Stimulated activated CD8-positive, alpha-beta memory T cell treated with anti-CD3 and anti-CD28 coated beads, Interleukin-4, amount 100 ng/mL, for 1 hour (primary cell): ENCODE measurements at places on chromosomes 4 and X.

GRCh38 chrX:87265518-87265917, 252.1 kb upstream of the KLHL4 start:
- no peak for DNase-seq

- DNase-seq, result no peak
Observed at GRCh38 chr4:159767406-159767805, 664.5 kb downstream of the RAPGEF2 start.

DNA sequence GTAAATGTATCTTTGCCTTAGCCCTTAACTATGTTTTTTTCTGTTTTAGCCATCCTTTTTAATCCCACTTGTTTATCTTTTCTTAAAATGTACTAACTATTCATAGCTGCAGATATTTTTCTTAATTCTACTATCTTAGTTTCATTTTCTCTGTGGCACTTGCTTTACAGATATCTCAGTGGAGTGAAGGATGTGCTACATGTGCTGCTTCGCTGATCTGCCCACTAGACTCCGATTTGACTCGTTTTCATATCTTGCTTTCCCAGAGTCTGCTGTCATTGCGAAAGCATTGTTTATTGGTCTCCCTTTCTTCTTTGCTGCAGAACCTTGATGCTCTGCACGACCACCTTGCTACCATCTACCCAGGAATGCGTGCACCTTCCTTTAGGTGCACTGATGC, 30.6 kb downstream of the GUCY1B1 start:
- no peak for DNase-seq

GRCh38 chr4:126113058-126113457, 798.3 kb downstream of the FAT4 start:
- DNase-seq, result no peak

- DNase-seq, result peak; percentile 9
Observed at GRCh38 chrX:15816886-15817285, 26.6 kb downstream of the ZRSR2 start.

GRCh38 chrX:264634-265455, 16.3 kb upstream of the PLCXD1 start:
- no peak for DNase-seq

- DNase-seq, result no peak
Observed at GRCh38 chrX:82237328-82237727, 1035.4 kb downstream of the SH3BGRL start.

GRCh38 chrX:23003116-23003515, 3.4 kb downstream of the DDX53 start:
- no peak for DNase-seq

- no peak for DNase-seq
Observed at GRCh38 chrX:12967711-12968465, 7.0 kb upstream of the TMSB4X start.

- no peak for DNase-seq
Observed at GRCh38 chrX:53288189-53288588, 6.8 kb upstream of the IQSEC2 start.

DNA sequence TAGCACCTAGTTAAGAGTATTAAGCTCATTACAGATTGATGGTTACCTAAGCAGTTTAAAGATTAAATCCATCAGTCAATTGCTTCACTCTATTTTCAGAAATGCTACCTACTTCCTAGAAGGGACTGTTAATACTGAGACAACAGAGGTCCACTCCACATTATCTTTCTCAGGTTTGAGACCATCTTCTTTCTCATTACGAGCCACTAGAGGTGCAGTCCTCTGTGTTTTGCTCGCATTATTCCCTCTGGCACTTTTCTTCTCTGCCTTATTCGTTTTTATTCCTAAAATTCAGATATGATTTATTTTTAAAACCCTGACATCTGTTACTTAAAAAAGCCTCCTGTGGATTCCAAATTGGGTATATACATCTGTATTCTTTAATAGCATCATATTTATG, 459.1 kb downstream of the FSTL5 start:
- no peak for DNase-seq

DNA sequence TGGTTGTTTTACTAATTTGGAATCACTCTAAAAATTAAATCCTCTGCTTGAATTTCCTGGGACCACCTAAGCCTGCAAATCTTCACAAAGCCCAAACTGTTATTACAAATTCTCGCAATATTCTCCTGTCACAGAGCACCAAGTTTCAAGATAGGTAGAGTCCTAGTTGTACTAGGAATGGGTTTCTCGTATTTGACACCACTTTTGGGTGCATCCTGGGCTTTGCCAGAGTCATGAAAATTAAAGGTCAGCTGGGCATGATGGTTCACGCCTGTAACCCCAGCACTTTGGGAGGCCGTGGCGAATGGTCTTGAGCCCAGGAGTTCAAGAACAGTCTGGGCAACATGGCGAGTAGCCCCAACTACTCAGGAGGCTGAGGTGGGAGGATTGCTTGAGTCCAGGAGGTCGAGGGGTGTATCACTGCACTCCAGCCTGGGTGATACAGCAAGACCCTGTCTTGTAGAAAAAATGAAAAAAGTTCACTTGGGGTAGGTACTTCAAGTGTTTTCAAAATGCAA, 30.6 kb upstream of the MANBA start:
- DNase-seq, result no peak

- DNase-seq, result no peak
Observed at GRCh38 chrX:134684956-134685355, 26.7 kb upstream of the PLAC1 start.

- DNase-seq, result no peak
Observed at GRCh38 chr4:122047456-122048425, 95.9 kb upstream of the TRPC3 start.

GRCh38 chr4:85747882-85748491, 273.0 kb downstream of the ARHGAP24 start:
- DNase-seq, result no peak

- DNase-seq, result no peak
Observed at GRCh38 chr4:138558886-138559285, 316.7 kb upstream of the SLC7A11 start.

DNA sequence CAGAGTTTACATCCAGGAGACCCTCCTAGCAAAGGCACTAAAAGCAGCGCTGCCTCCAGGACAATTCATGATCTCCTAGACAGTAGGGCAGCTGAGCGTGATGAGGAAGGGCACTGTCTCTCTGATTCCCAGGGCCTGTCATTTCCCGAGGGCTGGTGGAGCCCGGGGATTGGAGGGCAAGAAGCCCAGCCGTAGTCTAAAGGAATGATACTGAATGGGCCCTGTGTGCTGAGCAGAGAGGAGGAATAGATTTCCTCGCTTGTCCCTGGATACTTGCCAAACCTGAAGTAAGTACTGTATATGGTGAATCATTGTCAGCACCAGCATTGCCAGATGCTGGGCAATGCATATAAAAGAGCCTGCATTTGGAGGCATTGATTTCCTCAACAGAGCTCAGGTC, 88.0 kb upstream of the SLITRK2 start:
- no peak for DNase-seq

DNA sequence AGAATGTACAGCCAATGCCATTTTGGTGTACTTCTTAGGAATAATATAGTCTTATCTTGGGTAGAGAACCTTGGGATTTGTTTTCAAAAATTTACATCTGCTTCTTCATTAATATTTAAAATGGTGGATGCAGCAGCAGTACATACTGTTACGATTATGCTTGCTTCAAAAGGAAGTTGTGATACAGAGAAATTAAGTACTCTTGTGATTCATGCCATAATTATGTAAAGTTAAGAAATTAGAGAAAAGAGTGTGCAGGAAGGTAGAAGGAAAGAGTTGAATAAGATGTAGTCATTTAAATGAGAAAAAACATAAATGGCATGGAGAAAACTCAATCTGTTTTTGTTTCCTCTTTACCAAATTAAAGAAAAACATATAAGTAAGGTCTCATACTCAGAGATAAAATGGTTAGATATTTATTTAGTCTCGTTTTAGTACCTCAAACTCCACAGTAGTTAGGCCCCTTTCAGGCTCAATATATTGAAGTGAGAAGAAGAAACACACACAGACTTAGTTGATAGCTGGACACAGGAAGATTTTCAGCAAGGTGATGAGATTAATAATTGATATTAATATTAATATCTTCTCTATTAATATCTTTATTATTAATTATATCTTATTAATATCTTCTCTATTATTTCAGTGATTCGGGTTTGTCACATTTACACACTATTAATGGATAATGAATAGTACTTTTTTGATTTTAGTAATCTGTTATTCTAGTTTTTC, 70.1 kb upstream of the HPGD start:
- DNase-seq, result no peak

DNA sequence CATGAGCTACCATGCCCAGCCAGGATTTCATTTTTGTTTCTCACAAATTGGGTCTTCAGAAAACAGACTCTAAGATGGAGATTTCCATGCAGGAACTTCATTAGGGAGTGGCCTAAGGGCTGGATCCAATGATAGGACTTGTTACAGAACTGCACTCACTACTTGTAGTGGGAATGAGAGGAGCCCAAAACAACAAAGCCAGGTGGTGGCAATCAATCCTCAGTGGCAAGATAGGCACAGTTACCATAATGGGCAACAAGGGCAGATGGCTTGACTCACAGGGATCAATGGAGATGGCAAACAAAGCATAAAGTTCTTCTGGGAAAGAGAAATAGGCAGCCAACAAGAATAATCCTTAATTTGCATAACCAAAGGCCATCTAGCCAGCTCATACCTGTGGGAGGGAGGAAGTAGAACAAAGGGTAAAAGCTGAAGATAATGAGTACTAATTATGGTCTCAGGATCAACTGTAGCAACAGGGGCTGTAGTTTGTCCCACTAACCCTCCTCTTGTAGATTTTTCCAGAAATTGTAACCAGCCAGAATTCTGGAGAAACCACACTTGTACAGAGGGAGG, 72.8 kb upstream of the MAPK10 start:
- DNase-seq, result no peak

GRCh38 chr4:24126776-24127175, 236.9 kb upstream of the PPARGC1A start:
- no peak for DNase-seq

DNA sequence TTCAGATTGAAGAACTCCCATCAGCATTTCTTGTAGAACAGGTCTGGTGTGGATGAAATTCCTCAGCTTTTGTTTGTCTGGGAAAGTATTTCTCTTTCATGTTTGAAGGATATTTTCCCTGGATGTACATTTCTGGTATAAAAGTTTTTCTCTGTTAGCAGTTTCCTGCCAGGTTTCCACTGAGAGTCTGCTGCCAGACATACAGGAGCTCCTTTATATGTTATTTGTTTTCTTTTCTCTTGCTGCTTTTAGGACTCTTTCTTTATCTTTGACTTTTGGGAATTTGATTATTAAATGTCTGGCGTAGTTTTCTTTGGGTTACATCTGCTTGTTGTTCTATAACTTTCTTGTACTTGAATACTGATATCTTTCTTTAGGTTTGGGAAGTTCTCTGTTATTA, 486.5 kb downstream of the ARAP2 start:
- DNase-seq, result no peak

DNA sequence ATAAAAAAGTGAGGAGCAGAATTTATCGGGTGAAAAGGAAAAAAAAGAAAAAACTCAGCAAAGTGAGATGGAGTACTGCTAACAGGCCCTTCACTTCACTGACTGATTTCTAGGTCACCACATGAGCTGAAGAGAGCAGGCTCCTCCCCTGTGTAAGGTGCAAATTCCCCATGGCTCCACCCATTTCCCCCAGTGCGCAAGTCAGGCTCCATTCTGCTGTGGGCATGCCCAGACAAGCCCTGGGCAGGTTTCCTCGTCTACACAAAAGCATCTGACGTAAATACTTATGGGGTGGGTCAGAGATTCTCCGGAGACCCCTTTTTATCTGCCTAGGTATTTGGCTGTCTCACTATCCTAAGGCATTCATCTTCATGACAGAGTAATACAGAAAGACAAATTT, 157.9 kb downstream of the MAGEB5 start:
- DNase-seq, result no peak
